Brain (organoid and tissue), 16 donors: ENCODE measurements at places on chromosomes 5 and 9. TPM values are rescaled to one million over a fixed set of nuclear protein-coding genes. Genes with fewer than 3 reads are reported as not detected.

Gene PCDHA3
- polyA plus RNA-seq = 0.61 TPM

Gene SPINK5
- polyA plus RNA-seq = not detected

Gene PKD2L2
- not detected for polyA plus RNA-seq

Gene PAPPA
- polyA plus RNA-seq = not detected

Gene IFNA21
- not detected for polyA plus RNA-seq

Gene FBP2
- not detected for polyA plus RNA-seq
